ENCODE measurements at places on chromosomes 3 and 15.

- DNase-seq = no peak
Measured at GRCh38 chr3:115072265-115073021, 74.6 kb downstream of the ZBTB20 start.

GRCh38 chr15:42009474-42009873 lies 11.4 kb downstream of the PLA2G4E start:
- DNase-seq = no peak

DNA sequence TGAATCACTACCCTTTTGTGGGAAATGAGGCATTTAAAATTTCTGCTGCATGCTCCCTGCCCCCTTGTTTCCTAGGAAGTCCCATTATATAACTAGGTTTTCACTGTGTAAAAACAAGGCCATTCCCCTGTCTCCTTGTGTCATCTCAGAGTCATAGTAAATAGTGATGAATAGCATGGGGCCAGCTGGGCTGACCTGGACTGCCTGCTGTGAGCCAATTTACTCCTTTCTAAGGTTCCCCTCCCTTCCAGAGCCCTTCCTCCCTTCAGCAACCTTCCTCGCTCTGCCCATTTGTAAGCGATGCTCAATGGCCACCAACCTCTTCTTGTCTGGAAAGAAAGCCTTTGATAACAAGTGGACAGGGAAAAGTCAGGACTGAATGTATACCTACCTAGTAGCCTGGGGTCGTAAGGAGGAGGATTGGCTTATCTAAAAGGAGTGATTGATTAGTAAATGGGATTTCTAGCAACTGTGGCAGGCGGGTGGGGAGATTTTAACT lies 11.7 kb downstream of the ITGA11 start:
- no peak for DNase-seq

GRCh38 chr3:139953131-139953910 lies 18.3 kb downstream of the CLSTN2 start:
- DNase-seq = no peak

DNA sequence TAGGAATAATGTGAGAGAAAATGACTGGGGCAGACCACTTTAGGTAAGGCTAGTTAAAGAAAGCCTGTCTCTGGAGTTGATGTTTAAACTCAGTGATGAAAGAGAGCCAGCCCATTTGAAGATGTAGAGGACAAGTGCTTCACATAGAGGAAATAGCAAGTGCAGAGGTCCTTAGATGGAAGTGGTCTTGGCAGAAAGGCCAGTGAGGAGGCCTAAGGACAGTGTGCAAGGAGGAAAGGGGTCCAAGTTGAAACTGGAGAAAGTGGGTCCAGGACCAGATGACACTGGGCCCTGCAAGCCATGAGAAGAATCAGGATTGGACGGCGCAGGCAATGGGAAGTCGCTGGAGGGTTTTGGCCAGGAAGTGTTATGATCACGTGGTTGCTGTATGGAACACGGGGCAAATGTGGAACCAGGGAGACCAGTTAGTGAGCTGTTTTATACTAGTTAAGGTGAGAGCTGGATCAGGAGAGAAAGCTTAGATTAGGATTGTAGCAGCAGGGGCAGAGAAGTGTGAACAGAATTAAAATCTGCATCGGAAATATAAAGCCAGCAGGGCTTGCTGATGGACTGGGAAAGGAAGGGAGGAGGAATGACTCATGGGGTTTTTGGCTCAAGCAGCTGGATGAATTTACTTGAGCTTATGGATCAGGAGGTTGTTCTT lies 48.0 kb upstream of the SCAANT1 start:
- no peak for DNase-seq

- no peak for DNase-seq
Measured at GRCh38 chr3:13976469-13976868, 96.6 kb upstream of the WNT7A start.

DNA sequence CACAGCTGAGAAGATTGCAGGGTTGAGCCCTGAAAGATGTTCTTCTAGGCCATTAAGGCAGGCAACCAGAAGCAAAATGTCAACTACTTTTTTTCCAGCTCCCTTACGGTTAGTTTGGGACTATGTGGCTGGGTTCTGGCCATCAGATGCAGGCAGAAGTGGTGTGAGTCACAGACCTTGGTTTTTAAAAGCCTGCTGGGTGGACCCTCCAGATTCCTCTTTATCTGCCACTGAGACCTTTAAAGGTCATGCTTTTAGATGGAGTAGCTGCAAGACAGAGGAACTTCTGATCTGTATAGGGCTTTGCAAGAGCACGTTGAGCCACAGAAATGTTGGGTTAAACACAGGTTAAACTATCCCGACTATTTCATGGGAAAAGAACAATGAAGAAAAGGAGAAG lies 102.9 kb downstream of the CHST2 start:
- no peak for DNase-seq

GRCh38 chr3:42839616-42840015 lies 30.4 kb downstream of the ACKR2 start:
- no peak for DNase-seq

DNA sequence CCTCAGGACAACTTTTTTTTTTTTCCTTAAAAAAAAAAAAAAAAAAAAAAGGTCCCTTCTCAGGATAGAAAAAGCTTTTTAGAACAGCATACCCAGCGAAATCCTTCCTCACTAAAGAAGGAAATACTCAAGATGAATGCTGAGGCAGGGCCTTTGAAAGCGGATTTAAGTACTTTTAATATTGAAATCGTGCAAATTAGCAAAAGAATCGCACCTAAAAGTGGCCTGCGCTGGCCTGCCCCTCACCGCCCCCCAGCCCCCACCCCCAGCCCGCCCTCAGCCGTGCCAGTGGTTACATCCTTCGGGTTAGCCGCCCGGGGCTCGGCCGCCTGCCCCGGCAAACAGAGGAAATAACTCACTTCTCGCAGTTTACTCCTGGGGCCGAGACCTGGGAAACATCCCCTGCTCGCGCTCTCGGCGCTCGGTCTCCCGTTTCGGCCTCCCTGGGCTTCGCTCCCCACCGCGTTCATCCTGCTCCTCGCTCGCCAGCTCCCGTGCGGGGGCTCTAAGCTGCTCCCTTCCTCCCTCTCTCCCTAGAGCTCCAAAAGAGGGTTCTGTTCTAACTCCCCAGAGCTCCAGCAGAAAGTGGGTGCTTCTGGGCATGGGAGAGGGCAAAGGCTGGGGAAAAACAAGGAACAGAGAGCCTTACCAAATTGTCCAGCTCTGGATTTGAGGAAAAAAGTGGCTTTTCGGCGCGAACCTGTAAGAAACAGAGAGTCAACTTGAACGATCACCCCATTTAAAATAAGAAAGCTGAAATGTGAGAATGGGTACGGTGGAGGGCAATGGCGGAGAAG lies 5.2 kb downstream of the MEIS2 start:
- DNase-seq = no peak

Data from stimulated activated CD4-positive, alpha-beta T cell treated with anti-CD3 and anti-CD28 coated beads, TNF-alpha, amount 100 ng/mL, for 4 hours (primary cell).